ENCODE measurements at places on chromosomes 6 and 20.

DNA sequence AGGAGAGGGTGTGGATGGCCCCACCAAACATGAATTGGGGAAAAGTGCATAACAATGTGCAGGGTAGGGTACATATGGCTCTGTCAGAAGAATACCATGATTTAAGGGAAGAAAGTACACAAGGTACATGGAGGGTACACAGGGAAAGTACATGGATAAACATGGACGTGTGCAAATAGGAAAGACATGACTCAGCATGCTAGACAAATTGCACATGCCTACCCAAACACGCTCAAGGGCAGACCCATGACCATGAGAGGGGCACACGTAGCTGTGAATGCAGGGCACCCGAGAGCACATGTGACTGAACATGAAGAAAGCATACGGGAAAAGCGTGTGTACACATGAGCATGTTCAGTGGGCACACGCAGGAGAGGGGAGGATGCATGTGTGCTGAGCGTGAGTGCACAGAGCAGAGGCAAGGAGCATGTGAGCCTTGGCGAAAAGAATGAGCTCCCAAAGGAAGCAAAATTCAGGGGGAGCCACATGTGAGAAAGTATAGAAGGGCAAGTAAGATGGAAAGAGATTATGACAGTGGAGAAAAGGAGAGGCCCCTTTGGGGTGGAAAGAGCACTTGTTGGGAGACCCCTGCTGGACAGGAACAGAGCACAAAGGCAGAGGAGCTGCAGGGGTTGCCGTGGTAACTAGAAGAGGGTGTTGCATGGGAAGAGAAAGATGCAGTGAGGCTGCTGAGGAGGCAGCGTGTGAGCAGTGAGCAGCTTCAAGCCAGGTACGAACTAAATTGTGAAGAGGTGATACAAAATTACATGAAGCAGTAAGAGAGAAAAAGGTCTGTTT lies 17.8 kb downstream of the OR2H2 start:
- no peak for DNase-seq

- DNase-seq = no peak
These were observed 27.6 kb downstream of the PHACTR3 start for GRCh38 chr20:59631751-59632540.

- DNase-seq = no peak
These were observed 16.2 kb downstream of the ADGRB3 start for GRCh38 chr6:68651011-68651985.

GRCh38 chr6:10558565-10558964 lies 37.4 kb downstream of the GCNT2 start:
- DNase-seq = no peak

GRCh38 chr6:163437466-163437865 lies 22.9 kb downstream of the QKI start:
- DNase-seq = no peak

All from stimulated activated CD8-positive, alpha-beta memory T cell treated with anti-CD3 and anti-CD28 coated beads, Interleukin-7, amount 100 ng/mL, for 1 hour (primary cell).